NCI-H69 (cell line): ENCODE measurements at places on chromosomes 2 and 18.
A peak's percentile ranks its signal among the peaks of the same experiment; 100 is the strongest.

- no peak for DNase-seq
Observed at GRCh38 chr2:84957771-84958134, 13.2 kb upstream of the KCMF1 start.

GRCh38 chr2:101710471-101711318 lies 13.2 kb downstream of the MAP4K4 start:
- DNase-seq = peak; percentile 61

- DNase-seq = no peak
Observed at GRCh38 chr2:8408560-8409460, 273.0 kb upstream of the ID2 start.

DNA sequence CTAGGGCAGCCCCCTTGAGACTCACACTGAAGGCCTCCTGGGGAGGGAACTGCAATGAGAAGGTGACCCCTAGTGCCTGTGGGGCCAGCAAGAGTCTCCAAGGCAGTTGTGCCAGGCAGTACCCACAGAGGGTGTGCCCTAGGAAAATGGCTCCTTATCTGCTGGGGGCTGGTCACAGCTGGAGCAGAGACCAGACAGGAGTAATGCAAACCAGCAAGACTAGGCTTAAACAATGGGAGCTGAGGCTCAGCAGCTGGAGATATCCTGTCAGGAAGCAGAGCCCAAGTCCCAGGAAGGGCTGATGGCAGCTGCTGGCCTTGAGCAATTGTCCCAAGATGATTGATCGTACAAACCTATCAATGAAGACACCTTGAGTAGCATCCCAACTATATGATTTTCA lies 26.8 kb upstream of the E2F6 start:
- DNase-seq = peak; percentile 40

GRCh38 chr2:58923869-58924268 lies 682.7 kb upstream of the FANCL start:
- peak; percentile 2 for DNase-seq

DNA sequence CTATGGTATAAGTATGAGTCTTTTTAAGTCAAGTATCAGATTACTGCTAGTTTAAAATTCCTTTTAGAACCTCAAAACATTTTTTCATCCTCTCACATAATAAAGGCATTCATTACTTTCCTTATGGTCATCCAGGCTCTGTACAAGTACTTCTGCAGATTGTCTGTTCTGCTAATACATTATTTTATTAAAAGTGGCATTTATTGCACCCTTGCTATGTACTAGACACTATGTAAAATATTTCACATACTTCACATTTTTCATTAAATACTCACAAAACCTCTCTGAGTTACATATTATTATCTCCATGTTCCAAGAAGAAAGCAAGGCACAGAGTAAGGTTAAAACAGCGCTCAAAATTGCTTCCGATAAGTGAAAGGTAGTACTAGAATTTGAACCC lies 84.1 kb downstream of the RAPH1 start:
- no peak for DNase-seq

GRCh38 chr2:3302751-3303582 lies 74.7 kb downstream of the EIPR1 start:
- DNase-seq = peak; percentile 38

- no peak for DNase-seq
Observed at GRCh38 chr18:475202-476031, 25.1 kb downstream of the COLEC12 start.

DNA sequence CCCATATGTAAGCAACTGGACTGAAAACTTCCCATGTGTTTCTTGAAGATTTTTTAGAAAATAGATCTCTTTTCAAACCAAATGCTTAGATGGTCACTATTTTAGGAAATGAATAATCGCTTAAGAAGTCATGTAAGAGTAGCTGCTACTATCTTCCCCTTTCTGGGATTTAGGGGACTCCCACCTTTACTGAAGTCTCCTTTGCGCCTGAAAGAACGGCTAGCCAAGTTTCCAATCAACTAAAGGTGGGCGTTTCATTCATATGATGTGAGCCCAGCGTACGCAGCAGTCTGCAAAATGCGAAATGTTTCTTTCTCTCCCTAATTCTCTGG lies 1.1 kb downstream of the DIPK1C start:
- DNase-seq = no peak

- DNase-seq = no peak
Observed at GRCh38 chr18:61770279-61770678, 122.5 kb downstream of the RNF152 start.

- peak; percentile 68 for DNase-seq
Observed at GRCh38 chr2:29518010-29518409, 402.8 kb downstream of the CLIP4 start.

GRCh38 chr2:8543383-8544170 lies 138.3 kb upstream of the ID2 start:
- peak; percentile 24 for DNase-seq

DNA sequence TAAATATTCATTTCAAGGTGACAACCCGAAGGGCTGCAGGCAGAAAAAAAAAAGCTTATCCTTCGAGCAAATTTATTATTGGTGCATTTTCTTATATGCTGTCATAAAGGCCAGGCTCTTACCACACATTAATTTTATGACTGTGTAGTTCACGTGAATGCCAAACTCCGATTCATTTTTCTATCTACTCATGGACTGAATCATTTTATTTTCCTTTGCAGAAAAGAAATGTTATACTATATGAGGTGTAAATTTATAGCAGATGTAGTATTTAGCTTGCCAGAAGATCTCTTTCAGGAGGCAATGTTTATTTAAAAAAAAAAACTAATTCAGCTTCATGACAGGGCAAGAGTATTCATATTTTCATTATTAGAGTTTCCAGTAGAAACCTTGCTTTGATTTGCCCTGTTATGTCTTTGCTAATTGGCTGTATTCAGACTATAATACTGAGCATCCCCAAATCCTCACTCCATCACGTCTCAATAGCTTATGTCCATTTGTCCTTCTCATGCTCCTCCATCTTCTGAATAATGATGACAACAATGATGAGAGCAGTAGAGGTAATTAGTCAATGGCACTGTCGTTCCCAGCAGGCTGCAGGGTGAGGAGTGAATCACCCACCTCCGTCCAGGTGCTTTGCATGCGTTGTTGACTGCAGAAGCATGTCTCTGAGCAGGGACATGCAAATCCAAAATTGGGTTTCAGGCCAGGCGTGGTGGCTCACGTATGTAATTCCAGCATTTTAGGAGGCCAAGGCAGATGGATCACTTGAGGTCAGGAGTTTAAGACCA lies 101.1 kb upstream of the RAB12 start:
- DNase-seq = no peak

DNA sequence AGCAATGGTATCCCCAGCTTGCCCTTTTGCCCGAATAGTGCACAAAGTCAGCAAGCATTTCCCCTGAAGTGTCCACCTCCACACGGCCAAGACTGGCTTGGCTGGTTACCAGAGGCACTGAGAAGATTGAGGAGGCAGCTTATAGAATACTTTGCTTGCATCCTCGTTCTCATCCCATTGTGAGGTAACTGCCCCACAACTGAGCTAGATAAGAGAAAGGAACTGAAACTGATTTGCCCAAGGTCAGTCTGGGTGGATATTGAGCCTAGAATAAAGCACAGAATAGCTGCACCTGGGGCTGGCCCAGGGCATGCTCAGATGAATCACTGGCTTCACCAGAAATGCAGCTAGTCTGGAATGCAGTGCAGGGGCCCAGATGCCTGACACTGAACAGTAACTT lies 32.7 kb upstream of the MAP4K3 start:
- no peak for DNase-seq

DNA sequence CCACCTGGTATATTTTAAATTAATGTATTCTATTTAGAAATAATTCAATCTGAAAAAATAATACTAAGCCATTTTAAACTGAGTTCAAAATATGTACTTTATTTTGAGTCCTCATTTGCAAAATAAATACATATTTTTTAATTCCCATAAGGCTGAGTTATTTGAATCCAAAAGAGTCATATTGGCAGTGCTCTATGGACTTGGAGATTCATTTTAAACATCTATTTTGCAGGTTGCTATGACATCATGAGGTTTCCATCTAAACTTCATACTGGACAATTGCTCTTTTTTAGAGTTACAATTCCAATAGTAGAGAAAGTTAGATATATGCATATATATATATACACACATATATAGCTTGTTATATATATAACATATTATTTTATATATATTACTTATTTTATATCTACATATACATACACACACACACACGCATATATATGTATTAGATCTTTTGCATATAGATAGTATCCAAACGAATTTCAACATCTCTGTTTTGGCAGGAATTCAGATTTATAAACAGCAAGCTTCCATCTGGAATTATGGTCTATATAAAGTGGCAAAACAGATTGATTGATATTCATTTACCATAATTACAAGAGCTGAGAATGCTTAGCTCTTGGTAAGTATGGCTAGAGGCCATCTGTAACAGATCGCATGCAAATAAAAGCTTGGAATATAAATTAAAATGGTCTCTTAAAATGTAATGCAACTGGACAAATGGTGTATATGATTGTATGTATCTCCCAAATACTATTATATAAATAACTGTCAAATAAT lies 34.9 kb downstream of the NOL4 start:
- DNase-seq = peak; percentile 52

DNA sequence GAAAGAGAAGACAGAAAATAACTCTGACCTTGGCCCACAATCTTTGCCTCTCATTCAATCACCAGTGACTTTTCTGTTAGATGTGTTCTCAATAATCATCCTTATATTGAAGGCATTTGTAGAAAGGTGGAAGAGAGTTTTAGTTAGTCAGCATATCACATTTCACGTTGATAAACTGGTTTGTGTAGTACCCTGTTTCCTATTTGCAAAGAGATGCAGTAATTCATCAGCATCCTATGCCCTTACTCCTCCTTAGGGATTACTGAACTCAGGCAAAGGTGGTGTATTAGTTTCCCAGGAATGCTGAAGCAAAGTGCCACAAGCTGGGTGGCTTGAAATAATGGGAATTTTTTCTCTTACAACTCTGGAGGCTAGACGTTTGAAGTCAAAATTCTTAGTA lies 145.0 kb downstream of the SPP2 start:
- DNase-seq = no peak

DNA sequence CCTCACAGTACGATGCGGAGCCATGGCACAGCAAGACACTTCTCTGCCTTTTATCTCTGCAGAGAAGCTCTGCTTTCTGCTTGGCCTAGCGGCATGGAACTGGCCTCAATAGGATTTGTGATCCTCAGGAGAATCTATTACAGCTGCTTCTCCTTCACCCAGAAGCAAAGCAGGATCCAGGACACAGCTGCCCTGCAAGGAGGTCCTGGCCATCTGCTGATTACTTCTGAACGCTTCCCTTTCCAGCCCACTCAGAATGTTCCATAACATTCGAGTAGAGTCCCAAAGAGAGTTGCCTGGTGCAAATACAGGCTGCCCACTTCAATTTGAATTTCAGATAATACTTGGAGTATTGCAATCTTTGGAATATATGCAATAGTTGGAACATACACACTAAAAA lies 29.2 kb upstream of the KCNS3 start:
- no peak for DNase-seq

GRCh38 chr2:18991177-18992168 lies 366.9 kb downstream of the OSR1 start:
- peak; percentile 80 for DNase-seq

DNA sequence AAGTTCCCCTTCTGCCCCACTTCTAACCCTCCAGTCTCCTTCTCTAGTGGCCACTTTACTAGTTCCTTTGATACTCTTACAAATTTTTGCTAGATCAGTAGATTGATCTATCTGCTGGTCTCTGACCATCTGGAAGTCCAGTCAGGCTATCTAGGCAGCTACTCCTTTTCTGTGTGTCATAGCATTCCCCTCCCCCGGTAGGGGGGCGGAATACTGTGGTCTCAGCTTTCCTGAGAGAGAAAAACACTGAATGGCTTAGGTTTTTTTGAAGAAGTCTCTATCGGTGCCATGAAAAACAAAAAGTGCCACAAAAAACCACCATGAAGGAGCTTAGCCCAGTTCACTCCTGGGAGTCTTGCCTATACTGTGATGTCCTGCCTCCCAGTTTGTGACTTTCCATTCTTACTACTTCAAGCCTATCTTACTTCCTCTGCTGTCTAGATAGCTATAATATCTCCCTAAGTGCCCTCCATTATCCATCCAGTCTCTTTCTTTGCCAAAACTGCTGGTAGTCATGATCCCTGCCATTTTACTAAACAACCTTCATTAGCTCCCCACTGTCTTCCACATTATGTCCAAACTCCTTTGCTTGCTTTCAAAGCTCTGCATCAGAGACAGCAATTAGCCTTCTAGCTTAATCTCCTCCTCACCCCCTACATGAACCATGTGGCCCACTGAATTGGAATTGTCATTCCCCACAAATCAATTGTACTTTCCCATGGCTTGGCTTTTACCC lies 29.9 kb downstream of the TPGS2 start:
- DNase-seq = peak; percentile 97

GRCh38 chr2:112904883-112905282 lies 6.1 kb upstream of the IL37 start:
- DNase-seq = no peak

DNA sequence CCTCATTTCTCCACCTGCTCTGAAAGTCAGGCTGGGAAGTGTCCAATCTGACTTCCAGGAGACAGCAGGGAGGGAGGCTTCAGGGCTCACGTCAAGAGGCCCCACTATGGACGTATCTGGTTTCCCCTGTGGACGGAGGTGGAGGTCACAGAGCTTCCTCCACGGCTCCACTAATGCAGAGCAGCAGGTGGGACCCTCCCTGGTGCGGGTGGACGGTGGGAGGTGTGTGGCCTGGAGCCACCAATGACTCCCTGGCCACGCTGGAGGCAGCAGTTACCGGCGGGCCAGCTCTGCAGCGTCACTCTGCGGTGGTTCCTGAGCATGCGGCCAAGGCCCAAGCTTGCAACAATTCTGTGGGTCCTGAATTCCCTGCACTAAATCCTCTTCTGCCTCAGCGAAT lies 9.0 kb downstream of the CRACDL start:
- no peak for DNase-seq

- DNase-seq = peak; percentile 81
Observed at GRCh38 chr18:46152808-46153617, 48.8 kb downstream of the HAUS1 start.

DNA sequence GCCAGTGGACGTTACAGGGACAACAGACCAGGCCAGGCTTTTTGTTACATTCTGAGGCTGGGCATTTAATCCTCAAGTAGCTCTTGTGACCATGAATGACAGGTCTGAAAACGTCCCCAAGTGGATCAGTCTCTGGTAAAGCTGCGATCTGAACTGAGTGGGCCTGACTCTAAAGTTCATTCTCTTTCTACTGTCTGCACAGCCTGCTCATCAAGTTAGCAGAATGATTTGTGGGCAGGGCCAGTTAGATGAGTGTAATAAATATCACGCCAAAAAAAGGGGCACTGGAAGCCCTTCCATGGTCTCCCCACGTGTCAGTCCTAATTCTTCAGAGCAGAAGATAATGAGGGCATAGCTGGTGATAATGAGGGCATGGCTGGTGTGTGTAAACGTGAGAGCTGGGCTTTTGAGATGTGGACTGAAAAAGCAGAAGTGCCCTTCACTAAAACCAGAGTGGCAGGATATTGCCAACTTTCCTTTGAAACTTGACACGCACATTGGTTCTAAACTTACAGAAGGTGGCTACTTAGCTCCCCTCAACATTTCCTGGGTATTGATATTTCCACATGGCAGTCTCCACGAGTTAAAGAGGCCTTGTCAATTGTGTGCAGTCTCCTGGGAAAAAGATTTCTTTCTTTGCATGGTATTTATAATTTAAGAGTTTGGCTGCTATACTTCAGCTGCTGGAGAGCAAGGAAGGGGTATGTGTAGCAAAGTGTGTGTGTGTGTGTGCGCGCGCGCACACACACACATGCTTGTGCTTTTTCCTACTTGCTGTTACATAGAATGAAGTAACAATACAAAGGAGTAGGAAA lies 72.7 kb upstream of the LYPD6B start:
- DNase-seq = no peak
